ENCODE measurements at places on chromosomes 4 and X.

DNA sequence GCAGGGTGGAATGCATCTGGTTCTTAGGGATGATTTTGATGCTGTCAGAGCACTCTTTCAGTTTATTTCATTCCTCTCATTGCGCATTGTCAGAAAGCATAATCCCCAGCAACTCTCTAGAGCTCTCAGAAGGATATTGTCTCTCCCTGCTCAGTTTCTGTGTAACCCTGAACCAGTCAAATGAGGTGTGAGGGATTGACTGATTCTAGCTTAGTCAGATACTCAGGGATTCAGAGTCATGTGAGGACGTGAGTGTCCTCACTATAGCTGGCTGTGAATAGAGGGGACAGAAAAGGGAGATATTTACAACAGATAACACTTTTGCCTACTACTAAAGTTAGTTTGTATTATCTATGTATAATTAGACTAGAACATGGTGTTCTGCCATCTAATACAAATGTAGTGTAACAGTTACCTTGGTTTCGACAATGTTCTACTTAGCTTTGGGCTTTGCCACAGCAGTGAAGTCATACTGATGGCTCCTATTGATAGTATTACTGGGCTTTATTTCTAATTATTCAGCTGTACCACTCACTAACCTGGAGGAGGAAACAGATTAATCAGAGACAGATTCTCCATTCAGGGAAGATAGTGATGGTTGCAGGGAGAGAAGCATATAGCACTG lies 19.5 kb downstream of the AP1AR start:
- DNase-seq = no peak

DNA sequence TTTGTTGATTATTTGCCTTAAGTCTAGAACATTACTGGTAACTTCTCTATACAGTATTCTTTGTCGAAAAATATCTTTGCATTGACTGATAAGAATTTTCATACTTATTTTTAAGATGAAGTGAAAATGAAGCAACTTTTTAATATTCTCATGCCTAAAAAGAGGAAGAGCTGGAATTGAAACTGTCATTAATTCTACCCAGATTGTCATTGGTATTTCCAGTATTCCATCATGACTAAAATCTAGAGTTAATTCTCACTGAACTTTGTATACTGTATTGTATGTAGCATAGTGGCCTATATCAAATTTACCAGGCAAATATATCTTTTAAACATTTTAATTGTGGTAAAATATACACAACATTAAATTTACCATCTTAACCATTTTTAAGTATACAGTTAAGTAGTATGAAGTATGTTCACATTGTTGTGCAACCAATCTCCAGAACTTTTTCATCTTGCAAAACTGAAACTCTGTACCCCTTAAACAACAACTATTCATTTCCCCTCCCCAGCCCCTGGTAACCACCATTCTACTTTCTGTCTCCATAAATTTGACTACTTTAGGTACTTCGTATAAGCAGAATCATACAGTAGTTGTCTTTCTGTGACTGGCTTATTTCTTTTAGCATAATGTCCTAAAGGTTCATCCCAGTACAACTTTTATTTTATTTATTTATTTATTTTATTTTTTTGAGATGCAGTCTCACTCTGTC lies 24.3 kb upstream of the ZNF41 start:
- DNase-seq = no peak

DNA sequence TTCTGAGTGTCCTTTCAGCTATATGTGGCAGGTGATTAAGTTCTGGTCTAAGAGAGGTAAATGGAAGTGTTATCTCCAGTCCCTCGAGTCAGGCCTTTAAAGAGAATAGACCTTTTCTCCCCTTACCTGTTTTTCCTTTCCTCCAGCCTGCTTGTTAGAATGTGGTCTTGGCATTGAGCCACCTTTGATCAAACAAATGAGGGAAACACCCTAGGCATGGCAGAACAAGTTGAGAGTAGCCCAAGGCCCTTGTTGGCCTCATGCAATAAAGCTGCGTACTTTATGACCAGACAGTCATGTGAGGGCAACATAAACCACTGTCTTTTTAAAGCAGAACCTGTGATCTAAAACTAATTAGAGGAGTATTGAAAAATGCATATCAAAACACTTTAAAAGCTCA lies 13.2 kb upstream of the IL13RA2 start:
- DNase-seq = no peak

GRCh38 chr4:139675651-139676050 lies 10.0 kb downstream of the MGST2 start:
- no peak for DNase-seq

- no peak for DNase-seq
These were observed 29.7 kb downstream of the BCOR start for GRCh38 chrX:40068048-40068447.

GRCh38 chr4:61579786-61580185 lies 379.7 kb downstream of the ADGRL3 start:
- DNase-seq = no peak

DNA sequence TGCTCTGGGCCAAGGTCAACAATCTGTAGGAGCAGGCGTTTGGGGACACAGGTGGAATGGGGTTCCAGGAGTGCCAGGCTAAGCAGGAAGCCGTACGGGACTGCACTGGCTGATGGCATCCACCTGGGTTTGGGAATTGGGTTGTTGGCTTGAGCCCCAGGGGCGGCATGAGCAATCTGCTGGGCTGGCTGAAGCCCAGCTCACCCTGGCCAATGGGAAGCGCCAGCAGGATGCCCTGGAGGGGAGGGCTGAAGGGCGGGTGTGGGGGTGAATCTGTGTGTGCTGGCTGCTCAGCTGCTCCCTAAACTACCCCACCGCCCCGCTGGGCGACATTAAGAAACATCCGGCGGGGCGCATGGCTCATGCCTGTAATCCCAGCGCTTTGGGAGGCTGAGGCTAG lies 8.9 kb upstream of the RGS12 start:
- DNase-seq = no peak

- DNase-seq = no peak
These were observed 7.2 kb upstream of the FAM9C start for GRCh38 chrX:13051529-13052172.

DNA sequence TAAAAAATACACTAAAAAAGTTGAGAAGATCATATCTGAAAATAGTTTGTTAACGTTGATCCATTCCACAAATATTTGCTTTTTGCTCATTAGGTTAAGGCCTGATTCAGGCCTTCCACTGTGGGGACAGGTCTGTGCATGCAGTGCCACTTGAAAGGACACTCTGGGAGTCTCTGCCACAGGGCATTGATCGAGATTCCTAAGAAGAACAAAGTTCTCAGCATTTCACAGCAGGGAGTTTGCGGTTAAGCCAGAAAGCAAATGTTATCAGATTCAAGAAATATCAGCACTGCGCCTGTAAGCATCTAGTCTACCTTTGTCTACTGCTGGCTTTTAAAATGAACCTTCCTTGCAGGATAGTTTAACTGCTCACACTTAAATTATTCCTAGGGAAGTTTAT lies 62.2 kb upstream of the TNIP3 start:
- no peak for DNase-seq

DNA sequence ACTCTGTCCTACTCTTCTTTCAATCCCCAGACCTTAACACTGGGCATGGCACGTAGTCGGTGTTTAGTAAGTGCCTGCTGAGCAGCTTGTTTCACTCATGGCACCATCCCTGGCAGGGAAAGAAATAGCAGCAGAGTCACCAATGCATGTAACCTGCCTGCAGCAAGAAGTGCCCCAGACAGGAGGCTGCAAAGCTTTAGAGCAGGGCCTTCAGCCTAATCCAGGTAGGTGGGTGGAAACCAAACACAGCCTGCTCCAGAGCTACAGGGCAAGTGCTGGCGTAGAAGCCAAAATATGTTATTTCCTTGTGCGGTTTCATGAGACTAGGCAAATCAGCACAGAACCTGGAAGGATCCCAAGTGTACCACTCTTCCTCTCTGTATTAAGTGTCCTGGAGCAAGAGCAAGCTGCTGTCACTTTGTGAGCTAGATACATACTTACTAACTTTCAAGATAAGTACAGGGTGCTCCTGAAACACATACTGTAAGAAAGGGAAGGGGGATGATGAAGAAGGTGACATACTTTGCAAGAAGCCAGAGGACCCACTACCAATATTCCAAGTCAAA lies 5.5 kb downstream of the PROM1 start:
- no peak for DNase-seq

GRCh38 chrX:13432414-13433297 lies 112.8 kb upstream of the ATXN3L start:
- DNase-seq = peak; percentile 49

- no peak for DNase-seq
These were observed 103.6 kb downstream of the CHIC2 start for GRCh38 chr4:53960843-53961242.

GRCh38 chrX:10381193-10381592 lies 224.4 kb downstream of the CLCN4 start:
- DNase-seq = no peak

DNA sequence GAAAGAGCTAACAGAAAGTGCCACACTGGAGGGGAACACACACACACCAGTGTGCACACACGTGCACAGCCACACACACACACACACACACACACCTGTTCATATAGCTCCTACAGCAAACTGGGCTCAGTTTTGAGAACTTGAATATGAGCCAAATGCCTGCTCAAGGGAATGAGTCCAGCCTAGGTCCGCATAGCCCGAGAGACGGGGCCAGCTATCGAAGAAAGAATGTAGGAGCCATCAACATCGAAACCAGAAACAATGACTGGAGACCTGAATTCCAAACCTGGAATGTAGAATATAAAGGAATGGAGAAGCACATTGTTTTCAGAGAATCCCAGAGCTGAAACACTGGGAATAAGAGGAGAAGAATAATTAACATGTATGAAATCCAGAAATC lies 37.6 kb upstream of the ERVMER34-1 start:
- no peak for DNase-seq

DNA sequence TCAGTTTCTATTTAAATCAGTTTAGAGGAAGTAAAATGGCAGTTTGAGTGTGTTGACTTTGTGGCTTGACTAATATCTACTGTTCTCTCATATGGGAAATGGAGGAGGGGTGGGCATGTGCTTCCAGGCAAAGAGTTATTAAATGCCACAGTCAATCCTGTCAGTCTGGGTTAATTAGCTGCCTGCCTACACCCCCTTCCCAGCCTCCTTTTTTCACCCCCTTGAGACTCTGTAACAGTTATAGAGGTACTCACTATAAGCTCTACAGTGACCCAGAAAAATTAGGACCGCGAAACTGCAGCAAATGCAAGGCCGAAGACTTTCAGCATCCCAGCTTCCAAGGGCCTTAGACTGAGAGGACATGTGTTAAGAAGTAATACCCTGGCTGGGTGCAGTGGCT lies 165.2 kb downstream of the CORIN start:
- no peak for DNase-seq

GRCh38 chr4:95985051-95985450 lies 145.2 kb downstream of the PDHA2 start:
- no peak for DNase-seq

DNA sequence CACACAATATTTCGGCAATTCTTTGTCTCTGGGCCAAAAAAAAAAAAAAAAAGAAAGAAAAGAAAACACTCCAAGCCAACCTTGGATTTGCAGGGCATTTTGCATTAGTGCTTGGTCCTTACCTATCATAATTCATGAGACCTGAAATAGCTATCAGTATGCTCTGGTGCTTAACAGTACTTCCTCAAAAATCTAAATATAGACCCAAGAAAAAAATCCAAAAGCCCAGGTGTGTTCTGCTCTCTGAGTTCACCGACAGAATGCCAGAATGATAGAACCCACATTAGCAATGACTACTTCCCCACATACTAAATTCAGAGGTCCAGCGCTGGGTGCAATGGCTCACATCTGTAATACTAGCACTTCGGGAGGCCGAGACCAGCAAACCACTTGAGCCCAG lies 42.9 kb downstream of the ABCG2 start:
- DNase-seq = no peak

DNA sequence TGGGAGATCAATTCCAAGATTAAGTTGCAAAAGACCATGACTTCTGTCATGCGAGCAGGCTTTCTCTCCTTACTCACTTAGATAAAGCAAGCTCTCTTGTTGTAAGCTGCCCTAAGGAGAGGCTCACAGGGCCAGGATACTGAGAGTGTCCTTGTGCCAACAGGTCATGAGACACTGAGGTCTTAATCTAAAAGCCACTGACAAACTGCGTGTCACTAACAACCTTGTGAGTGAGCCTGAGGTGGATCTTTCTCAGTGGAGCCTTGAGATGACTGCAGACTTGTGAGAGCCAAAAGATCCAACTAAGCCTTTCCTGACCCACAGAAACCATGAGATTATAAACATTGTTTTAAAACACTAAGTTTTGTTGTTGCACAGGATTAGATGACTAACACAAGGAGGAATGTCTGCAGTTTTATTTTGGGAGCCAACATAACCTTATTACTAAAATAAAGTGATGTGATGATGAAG lies 170.5 kb downstream of the SLC39A8 start:
- DNase-seq = no peak

DNA sequence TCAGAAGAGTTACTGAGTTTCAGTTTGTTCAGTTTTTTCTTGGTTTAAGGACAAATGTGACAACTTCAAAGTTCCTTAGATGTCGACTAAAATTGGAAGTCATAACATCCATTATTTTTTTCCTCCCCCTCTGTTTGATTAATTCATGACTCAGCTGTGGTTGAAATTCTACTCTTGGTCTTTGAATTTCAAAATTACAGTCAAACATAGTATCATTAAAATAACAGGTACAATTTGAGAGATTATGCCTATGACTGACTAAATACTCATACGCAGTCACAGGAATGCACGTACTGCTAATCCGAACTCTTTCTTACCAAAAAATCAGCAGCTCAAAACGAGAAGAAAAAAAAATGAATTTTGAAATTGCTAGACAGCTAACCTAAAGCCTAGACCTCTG lies 1434.8 kb downstream of the RAPGEF2 start:
- no peak for DNase-seq

DNA sequence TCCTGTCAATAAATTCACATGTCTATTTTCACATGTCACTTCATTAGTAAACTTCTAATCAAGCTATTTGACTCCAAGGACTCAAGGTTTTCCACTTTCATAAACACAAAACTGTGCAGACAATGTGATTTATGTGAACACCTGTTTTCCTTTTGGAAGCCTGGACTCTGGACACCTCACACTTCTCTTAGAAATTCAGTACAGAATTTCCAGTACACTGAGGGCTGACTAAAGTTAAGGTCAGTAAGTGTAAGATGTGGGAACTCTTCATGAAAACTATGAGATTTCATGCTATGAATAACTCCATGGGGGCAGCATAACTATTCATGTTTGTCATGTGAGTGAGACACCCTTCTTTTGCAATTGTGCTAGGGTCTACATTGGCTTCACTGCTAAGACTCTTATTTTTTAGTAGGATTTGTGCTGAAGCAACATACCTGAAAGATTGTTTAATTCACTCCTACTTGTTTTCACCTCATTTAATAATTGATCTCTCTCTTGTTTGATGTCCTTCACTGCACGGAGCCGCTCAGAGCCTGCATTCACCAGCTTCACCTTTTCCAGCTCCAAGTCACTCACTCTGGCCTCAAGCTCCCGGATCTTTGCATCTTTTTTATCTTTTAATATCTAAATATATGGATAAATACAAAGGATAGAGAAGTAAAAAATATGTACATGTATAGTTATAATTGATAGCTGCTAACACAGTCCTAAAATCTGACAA lies 55.3 kb downstream of the STBD1 start:
- no peak for DNase-seq

GRCh38 chr4:154441124-154441523 lies 50.5 kb downstream of the DCHS2 start:
- DNase-seq = no peak

Measured in hepatic stellate cell (primary cell).